ENCODE measurements at places on chromosomes 1 and 21.

GRCh38 chr21:45542242-45542666, at the start of gene SLC19A1:
SLC19A1 (minus strand) TSS chr21:45542440; CDS start chr21:45537959, 4,481 bp downstream.
- DNase-seq = no peak

DNA sequence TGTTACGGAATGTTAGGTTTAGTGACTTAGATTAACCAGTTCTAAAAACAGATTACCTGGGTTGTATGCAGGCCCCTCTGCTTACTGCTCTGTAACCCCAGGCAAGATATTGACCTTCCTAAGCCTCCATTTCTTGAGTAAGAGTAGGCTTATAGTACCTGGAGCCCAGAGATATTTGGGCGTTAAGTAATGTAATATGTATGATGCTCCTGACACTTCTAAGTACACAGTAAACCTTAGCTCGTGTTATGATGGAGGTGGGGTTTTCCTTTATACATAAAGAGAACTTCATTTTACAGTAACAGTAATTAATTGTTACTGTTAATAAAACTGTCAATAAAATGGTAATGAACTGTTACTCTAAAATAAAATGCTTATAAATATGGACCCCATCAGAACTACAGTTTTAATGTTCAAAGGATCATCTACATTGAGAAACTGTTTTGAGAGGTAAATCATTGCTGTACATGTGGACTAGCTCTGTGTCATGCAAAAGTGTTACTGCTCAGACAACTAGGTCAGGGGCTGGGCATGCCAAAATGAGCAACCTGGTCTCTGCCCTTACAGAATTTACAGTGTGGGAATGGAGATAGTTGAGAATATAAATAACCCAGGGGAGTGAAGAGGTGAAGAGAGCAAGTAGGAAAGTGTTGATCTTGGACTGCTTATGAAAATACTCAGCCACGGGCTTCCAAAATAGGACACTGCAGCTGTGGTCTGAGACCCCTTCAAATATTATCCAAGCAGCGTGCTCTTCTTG, 26.6 kb downstream of the LRRC8C start:
- DNase-seq = no peak

DNA sequence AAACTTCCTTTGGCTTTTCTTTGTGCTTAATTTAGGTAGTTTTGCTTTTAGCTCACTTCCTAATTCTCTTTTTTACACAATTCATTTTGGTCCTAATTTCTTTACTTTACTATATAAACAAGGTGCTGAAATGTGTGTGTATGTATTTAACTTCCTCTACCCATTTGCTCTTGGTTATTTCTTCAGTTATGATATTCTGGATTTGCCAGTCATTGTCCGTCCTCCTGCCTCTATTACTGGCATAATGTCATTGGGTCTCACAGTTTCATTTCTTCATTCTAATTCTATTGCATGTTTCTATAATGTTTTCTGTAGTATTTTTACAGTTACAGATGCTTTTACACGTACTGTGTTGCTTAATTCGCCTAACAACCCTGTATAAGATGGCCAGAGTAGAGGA, 96.2 kb downstream of the ZMYM4 start:
- no peak for DNase-seq

- no peak for DNase-seq
Measured at GRCh38 chr1:213585959-213586586, 401.7 kb upstream of the PROX1 start.

DNA sequence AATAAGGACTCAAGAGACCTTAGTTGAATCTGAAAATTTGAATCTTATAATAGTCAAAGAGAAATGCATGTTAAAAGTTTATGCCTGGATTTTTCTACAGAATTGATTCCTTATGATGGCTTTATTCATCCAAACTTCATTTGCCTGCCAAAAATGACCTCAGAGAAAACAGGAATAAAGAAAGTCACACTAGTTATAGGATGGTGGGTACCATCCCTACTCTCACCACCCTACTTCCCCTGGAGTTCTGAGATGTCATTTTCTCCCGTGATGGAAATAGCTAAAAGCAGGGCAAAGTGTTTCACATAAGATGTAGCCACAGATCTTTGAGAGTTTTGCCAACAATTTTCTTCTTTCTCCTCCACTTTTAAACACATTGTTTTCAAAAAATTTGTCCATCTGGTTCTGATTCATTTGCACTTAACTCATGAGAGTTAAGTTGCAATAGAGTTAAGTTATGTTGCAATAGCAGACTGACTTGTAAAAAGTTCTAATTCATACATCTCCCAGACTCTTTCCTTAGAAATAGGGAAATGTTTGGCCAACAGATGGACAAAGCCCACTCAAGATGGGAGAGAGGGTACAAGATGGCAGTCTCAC, 384.6 kb downstream of the PLPP3 start:
- DNase-seq = no peak

GRCh38 chr1:117268535-117269455, 58.1 kb upstream of the VTCN1 start:
- DNase-seq = no peak

GRCh38 chr21:38777015-38777414, 28.7 kb upstream of the ETS2 start:
- no peak for DNase-seq

Data from NCI-H2029 treated with DMSO at 0.1 percent for 48 hours (cell line).